ENCODE measurements at places on chromosomes 3 and 15. TPM values are rescaled to one million over a fixed set of nuclear protein-coding genes. Genes with fewer than 3 reads are reported as not detected.
A peak's percentile ranks its signal among the peaks of the same experiment; 100 is the strongest.

Gene UROC1
- total RNA-seq: not detected

Gene ACAN
- total RNA-seq: 0.30 TPM

Gene RTP1
- not detected for total RNA-seq

Gene TNNC1
- total RNA-seq: 0.45 TPM

Gene NR2E3
- total RNA-seq: not detected

Gene STRIT1
- total RNA-seq: not detected

Gene DUOXA1
- not detected for total RNA-seq

Gene LDHAL6B
- not detected for total RNA-seq

Gene PSMD2
- total RNA-seq: 378 TPM

Gene PLCL2
- 9.4 TPM for total RNA-seq

Gene AQP9
- total RNA-seq: not detected

Gene SLCO2A1
- 0.33 TPM for total RNA-seq

Gene LACTB
- 7.0 TPM for total RNA-seq

- H3K4me1 ChIP-seq: no peaks in the 10 kb centered on the region
- DNase-seq: no peak
- no peaks in the 10 kb centered on the region for H3K27me3 ChIP-seq
- no peaks in the 10 kb centered on the region for H3K36me3 ChIP-seq
These were observed 504.9 kb upstream of the SEMA6D start for GRCh38 chr15:47212222-47213010.

DNA sequence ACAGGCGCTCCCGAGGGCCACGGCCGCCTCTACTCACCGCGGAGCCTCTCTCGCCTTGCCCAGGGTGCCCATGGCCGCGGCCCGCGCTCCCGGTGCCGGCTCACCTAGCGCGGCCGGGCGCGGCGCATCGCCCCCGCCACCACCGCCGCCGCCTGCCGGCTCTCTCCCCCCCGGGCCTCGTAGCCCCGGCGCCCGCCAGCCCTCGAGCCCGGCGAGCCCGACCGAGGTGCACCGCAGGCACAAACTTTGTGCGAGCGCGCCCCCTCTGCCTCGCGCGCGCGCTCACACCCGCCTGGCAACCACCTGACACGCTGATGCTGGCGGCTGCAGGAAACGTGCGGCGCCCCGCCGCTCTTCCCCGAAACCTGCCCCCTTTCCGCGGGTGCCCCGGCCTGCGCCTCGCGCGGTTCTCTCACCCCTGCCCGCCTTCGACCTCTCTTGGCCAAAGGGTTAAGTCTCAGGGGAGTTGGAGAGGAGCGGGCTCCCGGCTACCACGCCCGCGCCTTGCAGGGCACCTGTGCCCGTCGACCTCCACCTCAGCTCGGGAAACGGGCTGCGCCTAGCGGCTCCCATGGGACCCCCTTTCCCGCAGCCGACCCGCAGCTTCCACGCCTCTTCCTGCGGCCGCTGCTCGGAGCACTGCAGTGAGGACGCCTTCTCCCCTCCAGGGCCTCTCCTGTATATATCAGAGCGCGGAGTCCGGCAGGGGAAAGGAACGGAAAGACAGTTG lies at the start of gene RASGRP1:
RASGRP1 (minus strand) TSS at position 258 of the 730 bp plus-strand sequence; CDS start at position 72, 186 bp downstream.
- peak; percentile 56 for DNase-seq
- peaks cover 57% of the 10 kb centered on the region for H3K27me3 ChIP-seq
- peak within 1 kb of the TSS; percentile 87 for H3K4me3 ChIP-seq
- no peak within 1 kb of the TSS for H3K27ac ChIP-seq

- no peaks in the 10 kb centered on the region for H3K27me3 ChIP-seq
- no peak for DNase-seq
- H3K27ac ChIP-seq: no peak overlapping the region
- H3K4me1 ChIP-seq: peaks cover 15% of the 10 kb centered on the region
- no peak overlapping the region for H3K4me3 ChIP-seq
These were observed 36.0 kb downstream of the NR1D2 start for GRCh38 chr3:23981136-23981535.

DNA sequence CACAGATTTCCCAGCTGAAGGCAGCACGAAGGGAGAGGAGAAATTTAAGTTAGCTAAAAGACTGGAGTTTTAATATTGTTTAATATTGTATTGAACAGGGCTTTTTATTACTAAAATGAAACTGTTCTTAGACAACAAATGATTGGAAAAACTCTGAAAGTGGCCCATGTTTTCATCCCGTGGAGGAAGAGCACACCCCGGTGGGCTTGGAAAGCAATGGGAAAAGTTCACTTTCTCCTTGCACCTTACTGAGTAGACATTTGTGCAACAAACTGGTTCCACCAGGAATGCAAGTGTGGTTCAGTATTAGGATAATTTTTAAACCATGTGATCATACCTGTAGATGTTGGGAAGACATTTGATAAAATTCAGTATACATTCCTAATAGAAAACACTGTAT lies 8.2 kb upstream of the ESYT3 start:
- H3K27ac ChIP-seq: no peak overlapping the region
- no peak for DNase-seq
- no peak overlapping the region for H3K4me3 ChIP-seq
- H3K36me3 ChIP-seq: no peaks in the 10 kb centered on the region
- H3K27me3 ChIP-seq: peaks cover 24% of the 10 kb centered on the region

- H3K4me3 ChIP-seq: no peak overlapping the region
- no peak overlapping the region for H3K27ac ChIP-seq
- no peaks in the 10 kb centered on the region for H3K27me3 ChIP-seq
- no peak for DNase-seq
These were observed 14.4 kb downstream of the DAG1 start for GRCh38 chr3:49484471-49484870.

DNA sequence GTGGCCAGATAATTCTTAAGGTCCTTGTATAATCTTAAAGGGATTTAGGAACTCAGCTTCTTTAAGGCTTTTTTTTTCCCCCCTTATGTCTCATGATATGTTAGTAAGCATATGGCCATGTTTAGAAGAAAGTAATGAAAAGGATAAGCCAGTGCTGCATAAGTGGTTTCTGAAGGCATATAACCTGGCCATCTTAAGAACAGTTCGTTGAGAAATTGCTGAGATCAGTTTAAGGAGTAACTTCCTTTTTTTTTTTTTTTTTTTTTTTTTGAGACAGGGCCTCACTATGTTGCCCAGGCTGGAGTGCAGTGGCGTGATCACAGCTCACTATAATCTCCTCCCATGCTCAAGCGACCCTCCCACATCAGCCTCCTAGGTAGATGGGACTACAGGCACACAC lies 51.7 kb downstream of the UBE2E2 start:
- no peak for DNase-seq
- no peaks in the 10 kb centered on the region for H3K4me1 ChIP-seq
- H3K36me3 ChIP-seq: no peaks in the 10 kb centered on the region
- no peak overlapping the region for H3K27ac ChIP-seq
- no peak overlapping the region for H3K4me3 ChIP-seq

DNA sequence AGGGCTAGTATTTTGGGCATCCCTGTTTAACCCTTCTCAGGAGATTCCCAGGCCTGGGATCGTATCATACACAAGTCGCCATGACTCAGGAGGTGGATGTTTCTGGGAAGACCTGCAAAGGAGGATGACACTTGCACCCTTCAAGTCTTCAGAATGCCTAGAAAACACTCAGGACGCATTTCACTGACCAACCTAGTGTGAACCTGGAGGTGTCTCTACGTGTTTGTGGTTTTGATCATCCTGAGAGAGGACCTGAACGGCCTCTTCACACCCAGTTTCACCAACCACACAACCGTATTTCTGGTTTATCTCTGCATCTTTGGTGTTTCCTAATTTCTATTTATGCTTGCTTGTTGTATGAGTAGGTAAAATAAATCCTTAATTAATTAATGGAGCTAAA lies 2.8 kb upstream of the CLDND1 start:
- no peak overlapping the region for H3K27ac ChIP-seq
- H3K36me3 ChIP-seq: no peaks in the 10 kb centered on the region
- DNase-seq: no peak
- H3K4me1 ChIP-seq: peaks cover 28% of the 10 kb centered on the region
- no peak overlapping the region for H3K4me3 ChIP-seq

- H3K36me3 ChIP-seq: no peaks in the 10 kb centered on the region
- DNase-seq: no peak
- no peak overlapping the region for H3K27ac ChIP-seq
- H3K4me3 ChIP-seq: no peak overlapping the region
- no peaks in the 10 kb centered on the region for H3K4me1 ChIP-seq
These were observed 62.7 kb downstream of the HHLA2 start for GRCh38 chr3:108359011-108359410.

DNA sequence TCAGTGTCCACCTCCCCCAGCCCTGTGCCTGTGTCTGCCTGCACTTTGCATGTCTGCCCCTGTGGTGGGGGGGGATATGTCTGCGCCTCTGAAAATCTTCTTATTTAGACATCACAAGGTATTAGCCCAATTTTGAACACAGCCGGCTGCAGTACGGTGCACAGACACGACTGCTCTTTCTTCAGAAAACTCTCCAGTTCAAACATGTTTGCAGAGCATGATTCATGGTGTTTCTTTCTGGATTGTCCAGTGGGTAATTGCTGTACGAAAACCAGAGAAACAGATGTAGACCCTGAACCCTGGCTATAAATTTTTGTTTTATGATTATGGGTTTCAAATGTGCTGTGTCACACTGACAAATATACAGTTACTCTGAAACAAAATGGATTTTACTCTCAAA lies 3.4 kb upstream of the RARB start:
- peaks cover 21% of the 10 kb centered on the region for H3K27me3 ChIP-seq
- H3K4me1 ChIP-seq: peaks cover 42% of the 10 kb centered on the region
- no peaks in the 10 kb centered on the region for H3K36me3 ChIP-seq
- H3K4me3 ChIP-seq: no peak overlapping the region
- no peak overlapping the region for H3K27ac ChIP-seq

GRCh38 chr15:31228011-31228484 lies 98.6 kb upstream of the KLF13 start:
- peaks cover 3% of the 10 kb centered on the region for H3K27me3 ChIP-seq
- H3K27ac ChIP-seq: no peak overlapping the region
- no peaks in the 10 kb centered on the region for H3K36me3 ChIP-seq
- H3K4me3 ChIP-seq: no peak overlapping the region
- no peak for DNase-seq

DNA sequence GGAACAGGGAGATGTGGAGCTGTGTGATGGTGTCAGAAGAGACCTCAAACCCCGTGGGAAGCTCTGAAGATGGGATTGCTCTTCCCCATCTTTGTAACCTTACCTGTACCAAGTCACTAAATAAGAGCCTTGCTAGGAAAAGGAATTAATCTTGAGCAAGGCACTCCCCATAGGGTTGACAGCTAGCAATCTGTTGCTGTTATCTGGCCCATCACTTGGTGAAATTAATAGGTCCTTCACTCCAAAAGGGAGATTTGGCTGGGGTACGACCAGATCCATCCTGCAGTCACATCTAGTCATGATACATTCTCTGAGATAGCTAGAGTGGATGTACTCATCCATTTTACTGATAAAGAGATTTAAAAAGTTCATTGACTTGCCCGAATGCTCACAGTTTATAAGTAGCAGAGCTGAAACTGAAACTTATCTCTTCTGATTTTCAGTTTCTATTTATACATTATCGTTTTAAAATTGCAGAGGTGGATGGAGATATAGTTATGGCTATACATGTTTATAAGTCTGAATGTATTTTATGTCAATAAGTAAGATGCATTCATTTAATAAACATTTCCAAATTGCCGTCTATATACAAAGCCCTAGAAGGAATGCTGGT lies 299.1 kb upstream of the MCTP2 start:
- DNase-seq: no peak
- no peaks in the 10 kb centered on the region for H3K4me1 ChIP-seq
- no peaks in the 10 kb centered on the region for H3K36me3 ChIP-seq
- H3K27ac ChIP-seq: no peak overlapping the region
- no peaks in the 10 kb centered on the region for H3K27me3 ChIP-seq
- no peak overlapping the region for H3K4me3 ChIP-seq

DNA sequence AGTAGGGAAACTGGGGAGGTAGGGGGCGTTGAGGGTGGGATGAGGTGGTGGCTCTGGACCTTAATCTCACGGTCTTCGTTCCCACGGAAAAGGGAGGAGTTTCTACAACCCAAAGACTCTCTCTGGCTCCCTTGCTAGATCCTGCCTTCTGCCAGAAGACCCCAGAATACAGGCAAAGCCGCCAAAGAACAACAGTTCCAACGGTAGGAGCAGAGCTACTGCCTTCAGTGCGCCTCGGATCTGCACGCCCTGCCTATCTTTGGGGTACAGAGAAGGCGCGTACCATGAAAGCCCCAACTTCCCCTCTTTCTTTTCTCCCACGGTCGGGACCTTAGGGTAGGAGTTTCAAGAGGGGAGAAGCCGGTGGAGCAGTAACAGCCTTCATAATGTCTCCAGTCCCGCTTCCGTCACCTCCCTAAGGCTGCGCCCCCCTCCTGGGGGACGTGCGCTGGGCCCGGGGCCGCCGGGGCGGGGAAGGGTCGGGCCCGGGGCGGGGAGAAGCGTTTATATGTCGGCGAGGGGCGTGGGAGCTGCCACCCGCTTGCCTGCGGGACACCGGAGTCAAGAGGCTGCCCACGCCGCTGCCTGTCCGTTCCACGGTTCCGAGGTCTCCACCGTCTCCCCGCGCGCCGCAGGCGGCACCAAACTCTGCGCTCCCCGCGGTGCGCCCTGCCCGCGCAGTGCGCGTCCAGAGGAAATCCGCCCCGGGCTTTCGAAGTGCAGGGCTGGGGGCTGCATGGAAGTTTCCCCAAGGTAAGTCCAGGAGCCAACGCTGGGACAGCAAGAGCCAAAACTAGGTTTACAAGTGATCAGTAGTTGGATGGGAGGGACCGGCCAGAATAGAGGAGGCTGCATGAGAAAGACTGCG lies at the start of gene COL6A6:
COL6A6 (plus strand) TSS at position 533 of the 868 bp plus-strand sequence. CDS start 43,188 bp downstream, outside the sequence.
- peaks cover 82% of the 10 kb centered on the region for H3K27me3 ChIP-seq
- H3K4me3 ChIP-seq: peak within 1 kb of the TSS; percentile 69
- peak; percentile 6 for DNase-seq
- H3K4me1 ChIP-seq: peaks cover 5% of the 10 kb centered on the region

DNA sequence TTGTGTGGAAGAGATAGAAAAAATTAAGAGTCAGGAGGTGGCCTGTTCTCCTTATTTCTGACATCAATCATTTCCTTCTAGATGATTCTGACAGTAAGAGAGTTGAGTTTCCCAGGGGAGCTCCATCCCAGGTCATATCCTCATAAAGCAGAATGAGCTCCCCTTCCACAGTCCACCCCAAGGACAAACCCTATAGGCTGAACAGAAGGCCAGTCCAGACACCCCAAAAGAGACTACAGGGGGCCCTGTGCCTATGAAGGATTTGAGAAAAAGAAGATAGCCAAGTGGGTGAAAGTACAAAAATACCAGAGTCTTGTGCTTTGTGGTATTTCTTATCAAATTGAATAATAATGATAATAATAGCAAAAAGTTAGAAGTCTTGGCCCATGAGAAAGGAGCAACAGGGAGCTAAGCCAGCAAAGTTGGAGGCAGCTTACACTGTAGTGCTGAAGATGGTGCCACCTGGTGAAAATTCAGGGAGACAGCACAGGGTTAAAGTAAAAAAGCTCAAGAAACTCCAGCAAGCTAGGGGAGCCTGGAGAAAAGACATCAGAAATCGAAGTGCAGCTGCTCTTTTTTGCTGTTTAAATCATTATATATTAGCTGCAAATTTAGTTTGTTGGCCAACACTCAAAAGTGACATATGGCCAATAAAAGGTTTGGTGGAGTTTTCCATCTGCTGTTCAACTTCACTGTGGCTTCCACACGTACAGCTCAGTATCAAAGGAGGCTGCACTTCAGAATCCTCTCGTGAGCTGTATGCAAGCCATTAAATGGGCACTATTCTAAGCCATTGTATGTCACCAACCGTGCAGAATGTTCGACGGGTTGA lies 35.8 kb upstream of the SLC24A5 start:
- no peaks in the 10 kb centered on the region for H3K36me3 ChIP-seq
- no peak overlapping the region for H3K27ac ChIP-seq
- H3K4me1 ChIP-seq: peaks cover 7% of the 10 kb centered on the region
- H3K4me3 ChIP-seq: no peak overlapping the region
- no peak for DNase-seq
